ENCODE measurements at places on chromosomes 1 and 21.

GRCh38 chr21:15031790-15032357 is 32.9 kb downstream of the NRIP1 start:
- DNase-seq = no peak

GRCh38 chr1:17207540-17207939 is 2.6 kb downstream of the PADI1 start:
- no peak for DNase-seq

DNA sequence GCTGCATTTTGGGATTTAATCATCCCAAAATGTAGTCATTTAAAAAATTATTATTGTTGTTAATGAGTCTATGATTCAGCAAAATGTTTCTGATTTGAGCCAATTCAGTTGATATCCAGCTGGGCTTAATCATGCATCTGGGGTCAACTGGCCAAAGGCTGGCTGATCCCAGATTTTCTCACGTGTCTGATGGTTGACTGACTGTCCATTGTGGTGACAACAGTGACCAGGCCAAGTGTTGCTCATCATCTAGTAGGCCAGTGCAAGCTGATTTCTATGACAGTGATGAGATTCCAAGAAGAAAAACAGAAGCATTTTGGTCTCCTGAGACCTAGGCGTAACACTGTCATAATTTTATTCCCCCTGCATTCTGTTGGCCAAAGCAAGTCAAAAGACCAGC is 80.1 kb upstream of the ZC3H11B start:
- DNase-seq = no peak

GRCh38 chr1:7508934-7509519 is 262.1 kb upstream of the VAMP3 start:
- DNase-seq = no peak

DNA sequence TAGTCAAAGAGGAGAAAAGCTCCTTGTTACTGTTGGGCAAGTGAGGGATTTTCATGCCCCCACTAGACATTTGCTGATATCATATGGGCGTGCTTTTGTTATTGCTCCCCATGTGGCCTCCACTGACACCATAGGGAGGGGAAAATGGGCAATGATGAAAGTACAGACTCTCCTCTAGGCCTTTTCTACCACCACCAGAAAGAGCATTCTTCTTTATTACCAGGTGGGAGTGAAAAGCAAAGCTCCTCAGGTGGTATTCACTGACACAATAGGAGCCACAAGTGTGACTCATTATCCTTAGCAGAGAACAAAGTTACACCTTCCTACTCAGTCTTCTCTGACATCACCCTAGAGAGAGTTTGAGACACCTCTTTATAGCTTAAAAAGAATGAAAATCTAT is 667.1 kb downstream of the LTN1 start:
- DNase-seq = no peak

- DNase-seq = no peak
Measured at GRCh38 chr21:18356801-18357200, 46.8 kb downstream of the TMPRSS15 start.

DNA sequence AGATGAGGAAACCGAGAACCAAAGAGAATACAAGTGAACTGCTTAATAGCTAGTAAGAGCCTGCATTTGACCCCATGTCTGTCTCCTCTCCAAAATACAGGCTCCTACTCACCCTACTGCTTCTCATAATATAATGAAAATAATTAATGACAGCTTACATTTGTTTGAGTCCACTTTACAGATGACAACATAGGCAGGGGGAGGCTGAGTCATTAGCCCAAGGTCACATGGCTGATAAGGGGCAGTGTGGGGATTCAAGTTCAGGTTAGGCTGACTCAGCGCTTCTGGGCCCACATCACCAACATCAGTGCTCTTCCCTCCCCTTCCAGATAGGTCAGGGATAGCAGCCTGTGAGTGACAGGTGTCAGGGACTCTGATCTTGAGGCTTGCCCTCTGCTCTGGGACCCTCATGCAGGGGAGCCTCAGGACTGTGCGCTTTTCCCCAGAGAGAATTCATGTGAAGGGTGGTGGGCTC is 16.2 kb downstream of the AZIN2 start:
- no peak for DNase-seq

DNA sequence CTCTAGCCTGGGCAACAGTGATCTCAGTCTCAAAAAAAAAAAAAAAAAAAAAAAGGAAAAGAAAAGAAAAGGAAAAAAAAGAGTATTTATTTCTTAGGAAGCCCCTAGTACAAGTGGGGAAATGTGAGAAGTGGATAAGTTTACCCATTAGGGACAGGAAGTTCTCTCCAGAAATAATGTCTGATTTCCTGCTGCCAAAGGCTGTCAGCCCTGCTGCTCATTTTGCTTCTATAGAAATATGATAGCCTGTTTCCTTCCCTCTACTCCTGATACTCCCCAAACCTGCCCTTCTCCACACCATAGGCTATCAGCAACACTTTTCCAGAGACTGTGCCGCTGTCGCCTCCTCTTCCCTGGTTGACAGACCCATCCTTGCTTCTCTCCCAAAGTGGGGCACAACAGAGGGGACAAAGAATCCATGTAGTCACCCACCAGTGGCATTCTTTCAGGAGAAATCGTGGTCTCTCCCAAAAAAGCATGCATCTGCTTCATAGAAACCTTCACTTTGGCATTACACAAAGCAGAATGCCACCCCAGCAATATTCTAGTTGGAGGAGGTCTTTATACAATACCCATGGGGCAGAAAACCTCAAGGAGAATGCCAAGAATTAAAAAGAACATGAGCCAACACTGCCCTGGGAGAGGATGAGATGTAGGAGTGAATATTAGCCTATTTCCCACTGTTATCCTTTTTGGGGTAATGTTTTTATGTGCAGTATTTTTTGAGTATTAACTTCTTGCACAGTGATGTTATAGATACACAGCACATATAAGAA is 166.3 kb upstream of the NR5A2 start:
- no peak for DNase-seq

DNA sequence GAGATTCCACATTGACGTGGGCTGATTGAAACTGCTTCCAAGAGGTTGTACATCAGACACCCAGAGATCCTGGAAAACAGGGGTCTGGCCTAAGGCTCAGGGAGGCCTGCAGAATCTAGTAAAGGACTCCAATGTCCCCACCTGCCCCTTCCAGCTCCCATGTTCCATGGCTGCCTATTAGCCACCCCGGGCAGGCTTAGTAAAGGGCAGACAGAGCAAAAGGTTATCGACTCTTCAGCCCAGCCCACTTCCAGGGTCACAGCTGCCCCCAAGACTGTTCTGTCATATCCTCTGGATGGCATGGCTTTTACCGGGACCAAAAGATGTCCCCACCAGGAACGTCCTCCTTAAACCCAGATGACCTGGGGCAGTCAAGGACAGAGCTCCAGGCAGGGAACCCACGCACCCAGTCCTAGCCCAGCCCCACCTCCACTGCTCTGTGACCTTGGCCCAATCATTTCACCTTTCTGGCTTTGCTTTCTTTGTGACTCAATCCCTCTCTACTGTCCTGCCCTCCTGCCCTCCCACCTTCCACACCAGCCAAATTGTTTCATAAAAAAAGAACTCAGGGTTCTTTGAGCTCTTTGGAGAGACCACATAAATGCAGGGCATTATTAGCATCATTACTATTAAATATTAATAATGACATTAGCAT is 4.8 kb upstream of the CNTN2 start:
- DNase-seq = no peak

GRCh38 chr1:116667078-116667574 is 407 bp downstream of the IGSF3 start:
- DNase-seq = no peak

DNA sequence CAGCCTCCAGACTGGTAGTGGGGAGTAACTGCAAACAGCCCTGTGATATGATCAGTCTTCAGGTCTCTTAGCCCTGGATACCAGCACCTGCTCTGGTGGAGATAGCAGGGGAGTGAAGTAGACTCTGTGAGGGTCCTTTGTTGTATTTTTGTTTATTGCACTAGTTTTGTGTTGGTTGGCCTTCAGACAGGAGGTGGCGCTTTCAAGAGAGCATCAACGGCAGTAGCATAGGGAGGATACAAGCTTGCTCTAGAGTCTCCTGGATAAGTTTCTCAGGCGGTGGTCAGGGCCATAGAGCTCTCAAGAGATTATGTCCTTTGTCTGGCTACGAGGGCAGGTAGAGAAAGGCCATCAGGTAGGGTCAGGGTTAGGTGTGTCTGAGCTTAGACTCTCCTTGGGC is 116.4 kb downstream of the USH2A start:
- no peak for DNase-seq

- DNase-seq = no peak
Measured at GRCh38 chr1:196516373-196516772, 91.9 kb downstream of the KCNT2 start.

GRCh38 chr21:23452384-23453083 is 2154.7 kb downstream of the MRPL39 start:
- DNase-seq = peak; percentile 31

- DNase-seq = peak; percentile 99
Measured at GRCh38 chr1:203320591-203321272, 15.4 kb downstream of the BTG2 start.

DNA sequence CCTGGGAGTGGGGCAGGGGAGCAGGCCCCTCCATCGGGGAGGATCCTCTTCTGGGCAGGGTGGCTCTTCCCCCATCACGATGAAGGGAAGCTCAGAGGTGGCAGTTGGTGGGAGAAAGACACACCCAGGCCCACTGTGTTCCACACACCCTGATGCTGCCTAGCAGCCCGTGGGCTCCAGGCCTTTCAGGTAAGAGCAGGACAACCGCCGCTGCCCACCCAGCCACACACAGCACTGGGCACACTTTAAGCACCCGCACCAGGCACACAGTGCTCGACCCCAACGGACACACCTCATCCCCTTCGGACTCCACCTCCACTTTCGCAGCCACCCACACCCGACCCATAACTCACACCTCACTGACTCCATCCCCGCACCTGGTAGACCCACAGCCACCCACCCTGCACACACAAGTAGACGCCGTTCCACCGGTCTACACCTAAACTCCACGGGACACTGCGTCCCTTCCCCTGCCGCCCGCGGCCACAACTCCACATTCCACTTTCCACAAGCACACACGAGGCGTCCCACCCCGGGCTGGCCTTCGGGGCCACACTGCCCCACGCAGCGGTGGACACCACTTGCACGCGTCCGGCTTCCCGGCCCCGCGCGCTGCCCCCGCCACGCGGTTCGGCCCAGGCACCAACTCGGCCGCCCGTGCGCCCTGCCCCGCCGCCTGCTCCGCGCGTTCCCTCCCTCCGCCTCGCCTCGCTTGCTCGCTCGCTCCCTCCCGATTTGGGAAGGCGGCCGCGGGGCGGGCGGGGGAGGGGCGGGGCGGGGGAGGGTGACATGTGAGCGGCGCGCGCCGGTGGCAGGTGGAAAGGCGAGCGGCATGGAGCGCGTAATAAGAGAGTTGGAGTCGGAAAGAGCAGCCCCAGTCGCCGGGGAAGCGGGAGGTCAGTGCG is at the start of gene KCNQ4:
KCNQ4 (plus strand) TSS at position 787 of the 905 bp plus-strand sequence. CDS start 307 bp downstream, outside the sequence.
- DNase-seq = peak; percentile 66

GRCh38 chr1:93695411-93696005 is 13.9 kb upstream of the BCAR3 start:
- no peak for DNase-seq

DNA sequence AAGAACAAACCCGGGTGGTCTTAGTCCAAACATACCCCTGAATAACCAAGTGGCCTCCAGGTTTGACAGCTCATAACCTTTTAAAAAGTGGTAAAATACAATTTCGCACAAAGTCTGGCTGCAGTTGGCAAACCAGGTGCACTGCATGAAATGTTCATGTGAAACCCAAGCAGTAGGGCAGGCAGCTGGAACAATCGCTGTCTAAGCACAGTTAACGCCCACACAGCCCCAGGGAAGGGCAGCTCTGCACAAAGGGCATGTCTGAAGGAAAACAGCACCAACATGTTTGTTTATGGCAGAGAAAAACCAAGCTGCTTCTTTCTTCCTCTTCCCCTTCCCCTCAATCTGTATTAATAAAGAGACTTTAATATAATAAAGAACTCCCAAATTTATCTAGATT is 49.5 kb downstream of the KIAA1614 start:
- no peak for DNase-seq

DNA sequence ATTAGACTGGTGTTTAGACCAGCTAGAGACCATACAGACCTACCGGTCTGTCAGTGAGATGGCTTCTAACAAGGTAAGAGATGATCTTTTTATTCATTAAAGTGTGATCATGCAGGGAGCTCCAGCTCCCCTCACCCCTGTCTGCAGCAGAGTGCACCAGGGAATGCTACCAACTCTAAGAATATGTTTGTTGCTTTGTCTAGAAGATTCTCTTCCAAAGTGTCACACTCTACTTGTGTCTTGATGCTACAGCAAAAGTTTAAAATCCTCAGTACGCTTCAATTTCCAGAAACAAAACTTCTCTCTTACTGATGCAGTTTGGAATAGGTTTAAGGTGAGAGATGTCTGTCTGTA is 201.4 kb upstream of the SGIP1 start:
- DNase-seq = no peak

DNA sequence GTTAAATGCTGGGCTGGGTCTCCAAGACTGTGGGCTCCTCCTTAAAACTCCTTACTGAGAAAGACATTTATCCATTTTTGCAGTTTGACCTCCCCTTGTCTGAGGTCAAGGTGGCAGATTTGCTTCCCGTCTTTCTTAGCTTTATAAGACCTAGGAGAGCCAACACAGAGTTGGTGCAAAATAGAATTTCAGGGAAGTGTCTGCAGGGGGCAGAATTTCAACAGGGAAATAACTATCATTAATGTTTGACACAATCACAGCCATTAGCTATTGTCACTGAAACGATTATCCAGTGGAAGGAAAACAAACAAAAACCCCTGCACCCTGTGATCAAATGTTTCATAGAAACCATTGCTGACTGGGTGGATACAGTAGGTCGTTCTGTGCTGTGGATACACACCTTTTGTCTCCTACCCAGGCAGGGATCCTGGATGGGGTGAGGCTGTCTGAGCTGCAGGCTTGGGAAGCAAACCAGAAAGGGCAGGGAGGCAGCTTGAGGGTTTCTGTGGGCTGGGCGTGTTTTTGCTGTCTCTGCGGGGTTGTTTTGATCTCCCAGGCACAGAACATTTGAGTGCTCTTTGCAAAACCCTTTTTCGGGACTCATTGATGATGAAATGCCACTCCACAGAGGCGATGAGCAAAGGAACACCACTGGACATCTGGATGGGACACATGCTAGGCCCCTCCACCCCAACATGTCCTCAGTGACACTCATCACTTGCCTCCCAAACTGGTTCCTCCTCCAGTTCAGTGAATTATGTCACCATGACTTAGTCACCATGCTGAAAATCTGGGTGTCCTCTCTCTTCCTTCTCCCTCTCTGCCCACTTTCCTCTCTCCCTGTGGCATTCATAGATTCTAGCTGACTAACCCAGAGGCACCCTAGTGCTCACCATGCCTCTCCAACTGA is 94.2 kb upstream of the SERBP1 start:
- no peak for DNase-seq

DNA sequence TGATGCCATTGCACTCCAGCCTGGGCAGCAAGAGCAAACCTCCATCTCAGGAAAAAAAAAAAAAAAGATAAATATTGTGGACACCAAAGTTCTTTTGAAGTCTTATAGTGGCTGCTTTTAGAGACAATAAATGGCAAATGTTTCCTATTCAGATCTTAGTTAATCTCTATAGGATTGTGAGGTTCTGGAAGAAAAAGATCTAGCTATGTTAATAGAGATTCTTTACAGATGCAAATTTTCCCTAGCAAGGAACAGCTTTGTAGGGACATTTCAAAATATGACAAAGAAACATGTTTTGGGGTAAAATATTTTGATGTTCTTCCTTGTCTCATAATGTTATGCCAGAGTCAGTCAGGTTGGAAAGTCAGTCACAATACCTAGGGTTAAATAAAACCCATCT is 24.5 kb upstream of the RCC2 start:
- no peak for DNase-seq

- no peak for DNase-seq
Measured at GRCh38 chr1:219472596-219472995, 140.3 kb downstream of the ZC3H11B start.

- DNase-seq = no peak
Measured at GRCh38 chr1:3180915-3181314, 111.9 kb downstream of the PRDM16 start.
